Naive B cell (primary cell): ENCODE measurements at places on chromosomes 16 and 17.

DNA sequence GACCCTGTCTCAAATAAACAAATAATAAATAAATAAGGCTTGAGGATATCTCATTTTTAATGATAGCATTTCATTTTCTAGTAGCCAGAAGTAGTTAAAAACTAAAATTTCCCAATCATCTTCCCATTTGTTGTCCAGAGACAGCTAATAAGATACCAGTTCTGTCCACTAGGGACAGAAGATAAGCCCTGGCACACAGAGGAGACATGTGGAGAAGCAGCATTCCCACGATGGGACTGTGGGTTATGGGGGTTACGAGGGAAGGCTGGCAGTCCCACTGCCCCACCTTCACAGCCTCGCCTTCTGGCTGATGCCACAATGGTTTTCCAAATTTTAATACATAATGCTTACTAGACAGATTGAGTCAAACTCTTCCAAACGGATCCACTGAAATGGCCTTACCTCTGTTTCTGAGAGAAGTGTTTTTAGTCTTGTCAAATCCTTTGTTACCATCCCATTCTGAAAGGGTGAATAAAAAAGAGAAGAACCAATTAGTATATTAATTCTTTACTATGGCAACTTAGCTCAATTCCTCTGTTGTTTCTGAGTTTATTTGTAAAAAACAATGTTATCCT lies 44.2 kb downstream of the HELZ start:
- DNase-seq: no peak

DNA sequence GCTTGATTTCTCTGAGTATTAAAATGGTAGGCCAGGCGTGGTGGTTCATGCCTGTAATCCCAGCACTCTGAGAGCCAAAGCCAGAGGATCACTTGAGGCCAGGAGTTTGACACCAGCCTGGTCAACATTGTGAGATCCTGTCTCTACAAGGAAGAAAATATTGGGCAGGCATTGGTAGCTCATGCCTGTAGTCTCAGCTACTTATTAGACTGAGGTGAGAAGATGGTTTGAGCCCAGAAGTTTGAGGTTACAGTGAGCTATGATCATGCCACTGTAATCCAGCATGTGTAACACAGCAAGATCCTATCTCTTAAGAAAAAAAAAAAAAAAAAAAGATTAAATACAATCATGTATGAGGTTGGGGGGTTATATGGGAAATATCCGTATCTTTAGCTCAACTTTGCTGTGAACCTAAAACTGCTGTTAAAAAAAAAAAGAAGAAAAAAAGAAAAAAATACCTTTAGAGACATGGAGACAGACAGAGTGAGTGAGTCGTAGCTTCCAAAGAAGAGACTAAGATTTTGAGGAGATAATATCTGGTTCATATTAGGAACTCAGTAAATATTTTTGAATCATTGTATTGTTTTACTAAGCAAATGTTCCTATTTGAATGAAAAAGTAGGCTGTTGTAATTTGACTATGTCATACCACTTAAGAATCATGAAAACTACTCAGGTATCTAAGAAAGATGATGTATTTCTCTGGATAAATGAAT lies 325.7 kb upstream of the TBX2 start:
- DNase-seq: no peak

DNA sequence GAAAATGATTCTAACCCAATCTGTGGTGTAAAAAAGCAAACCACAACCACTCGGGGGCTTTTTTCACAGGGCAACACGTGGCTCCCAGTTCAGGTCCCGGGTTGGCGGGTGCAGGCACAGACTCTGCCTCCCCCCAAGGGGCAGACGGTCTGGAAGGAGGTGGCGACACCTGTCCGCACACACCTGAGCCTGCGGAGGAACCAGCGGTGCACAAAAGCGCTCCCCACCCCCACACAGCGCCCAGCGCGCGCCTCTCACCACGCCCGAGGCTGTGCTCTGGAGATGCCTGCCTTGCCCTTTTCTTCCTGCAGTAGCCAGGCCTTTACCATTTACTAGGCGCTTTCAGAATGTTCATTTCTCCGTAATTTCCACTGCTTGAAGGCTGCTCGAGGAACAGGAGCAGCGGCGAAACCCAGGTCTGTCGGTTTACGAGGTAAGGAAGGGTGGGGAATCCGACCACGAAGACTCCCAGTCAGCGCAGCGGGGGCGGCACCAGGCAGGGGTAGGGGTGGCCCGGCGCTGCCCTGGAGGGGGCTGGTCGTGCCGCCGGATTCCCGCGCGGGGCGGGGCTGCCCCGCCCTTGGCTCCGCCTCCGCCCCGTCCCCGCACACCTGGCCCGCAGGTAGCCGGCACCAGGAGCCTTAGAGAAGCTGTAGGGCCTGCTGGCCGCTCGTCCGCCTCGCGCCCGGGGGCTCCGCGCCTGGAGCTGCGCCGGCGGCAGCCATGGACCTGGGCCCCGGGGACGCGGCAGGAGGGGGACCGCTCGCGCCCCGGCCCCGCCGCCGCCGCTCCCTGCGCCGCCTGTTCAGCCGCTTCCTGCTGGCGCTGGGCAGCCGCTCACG lies at the start of gene USP43:
TSS of gene USP43 (plus strand) at position 608 of the 842 bp plus-strand sequence. CDS start at position 724, 116 bp downstream.
- peak; percentile 8 for DNase-seq

DNA sequence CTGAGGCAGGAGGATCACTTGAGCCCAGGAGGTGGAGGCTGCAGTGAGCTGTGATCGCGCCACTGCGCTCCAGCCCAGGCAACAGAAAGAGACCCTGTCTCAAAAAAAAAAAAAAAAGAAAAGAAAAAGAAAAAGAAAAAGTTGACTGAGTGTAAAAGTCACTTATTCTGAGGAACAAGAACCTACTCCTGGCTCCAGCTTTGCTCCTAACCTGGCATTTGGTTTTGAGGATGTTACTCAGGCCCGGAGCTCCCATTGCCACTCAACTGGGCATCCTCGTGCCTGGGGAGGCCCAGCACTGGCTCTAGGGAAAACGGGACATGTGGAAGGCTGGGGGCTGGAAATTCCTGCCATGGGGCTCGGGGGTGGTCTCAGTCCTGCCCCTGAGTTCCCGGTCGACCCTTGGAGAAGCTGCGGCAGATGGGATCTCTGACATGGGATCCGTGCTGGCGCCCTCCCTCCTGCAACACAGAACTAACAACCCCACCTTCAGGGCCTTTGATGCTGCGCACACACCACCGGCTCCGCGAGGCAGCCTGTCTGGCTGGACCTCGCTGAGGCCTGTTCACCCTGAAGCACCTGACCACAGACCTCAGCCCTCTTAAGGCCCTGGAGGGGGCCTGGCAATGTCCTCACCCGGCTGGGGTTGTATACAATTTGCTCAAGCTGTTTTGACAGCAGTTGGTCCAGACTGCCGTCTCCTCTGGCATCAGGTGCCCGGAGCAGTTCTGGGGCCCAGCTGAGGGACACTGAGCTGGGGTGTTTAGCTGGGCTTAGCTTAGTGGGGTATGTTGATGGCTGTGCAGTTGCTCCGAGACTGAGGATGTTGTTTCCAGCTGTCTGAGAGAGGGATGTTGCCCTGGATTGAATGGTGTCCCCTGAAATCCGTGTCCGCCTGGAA lies 12.3 kb downstream of the CD7 start:
- DNase-seq: no peak

DNA sequence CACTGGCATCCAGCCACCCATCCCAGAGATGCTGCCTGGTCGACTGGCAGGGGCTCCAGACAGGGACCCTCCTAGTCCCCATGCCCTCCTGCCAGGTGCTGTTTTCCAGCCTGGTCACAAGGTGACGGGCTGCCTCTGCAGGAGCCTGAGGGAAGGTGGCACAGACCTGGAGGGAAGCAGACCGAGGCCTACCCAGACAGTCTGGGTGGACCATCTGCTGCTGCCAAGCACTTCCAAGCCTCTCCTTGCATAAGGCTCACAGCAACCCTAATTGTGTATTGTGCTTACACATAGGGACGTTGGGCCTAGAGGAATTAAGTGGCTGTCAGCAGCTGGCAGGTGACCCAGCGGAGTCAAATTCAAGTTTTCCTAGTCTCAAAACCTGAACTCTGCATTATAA lies 90.1 kb upstream of the KCNJ18 start:
- DNase-seq: no peak

DNA sequence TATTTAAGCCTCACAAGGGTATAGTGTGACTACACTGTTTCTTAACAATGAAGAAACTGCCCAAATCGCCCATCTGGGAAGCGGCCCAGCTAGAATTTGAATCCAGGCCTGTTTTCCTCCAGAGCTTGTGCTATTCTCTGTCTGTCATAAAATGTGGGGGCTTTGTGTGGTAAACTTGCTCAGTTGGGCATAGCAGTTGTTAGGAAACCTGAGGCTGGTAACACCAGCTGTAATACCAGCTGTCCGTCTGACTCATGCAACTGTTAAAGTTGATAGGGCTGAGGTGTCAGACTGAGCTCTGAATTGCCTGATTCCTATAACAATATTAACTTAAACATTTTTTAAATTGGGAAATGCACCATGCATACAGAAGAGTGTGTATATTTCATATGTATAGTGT lies 9.3 kb downstream of the NOD2 start:
- no peak for DNase-seq

DNA sequence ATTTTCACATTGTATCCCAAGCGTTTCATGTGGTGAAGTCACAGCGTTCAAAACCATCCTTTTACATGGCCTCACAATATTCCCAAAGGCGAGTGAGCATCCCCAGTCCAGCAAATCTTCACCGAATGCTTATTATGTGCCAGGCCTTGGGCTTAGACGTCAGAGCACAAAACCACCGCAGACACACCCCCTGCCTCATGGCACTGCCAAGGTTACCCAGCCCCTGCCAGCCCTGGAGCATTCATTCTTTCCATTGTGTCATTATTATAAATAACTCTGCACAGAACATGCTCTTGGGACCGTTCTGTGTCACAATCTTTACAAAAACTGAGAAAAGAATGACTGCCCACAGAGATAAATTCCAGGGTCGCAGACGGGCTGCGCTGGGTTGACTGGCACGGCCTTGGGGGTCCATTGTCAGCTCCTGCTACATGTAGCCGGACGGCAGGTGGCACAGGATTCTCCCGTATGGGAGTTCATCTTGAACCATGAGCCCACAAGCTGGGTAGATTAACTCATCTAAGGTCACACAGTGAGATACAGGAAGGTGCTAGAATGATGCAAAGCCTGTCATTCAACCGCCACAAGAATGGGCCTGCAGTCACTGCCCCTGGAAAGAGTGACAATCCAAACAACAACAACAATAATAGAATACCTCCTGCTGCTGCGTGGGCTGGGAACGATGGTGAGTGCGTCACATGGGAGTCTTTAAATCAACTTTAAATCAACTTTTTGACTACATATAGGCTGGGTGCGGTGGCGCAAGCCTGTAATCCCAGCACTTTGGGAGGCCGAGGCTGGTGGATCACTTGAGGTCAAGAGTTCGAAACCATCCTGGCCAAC lies 4.5 kb upstream of the NECAB2 start:
- DNase-seq: no peak

DNA sequence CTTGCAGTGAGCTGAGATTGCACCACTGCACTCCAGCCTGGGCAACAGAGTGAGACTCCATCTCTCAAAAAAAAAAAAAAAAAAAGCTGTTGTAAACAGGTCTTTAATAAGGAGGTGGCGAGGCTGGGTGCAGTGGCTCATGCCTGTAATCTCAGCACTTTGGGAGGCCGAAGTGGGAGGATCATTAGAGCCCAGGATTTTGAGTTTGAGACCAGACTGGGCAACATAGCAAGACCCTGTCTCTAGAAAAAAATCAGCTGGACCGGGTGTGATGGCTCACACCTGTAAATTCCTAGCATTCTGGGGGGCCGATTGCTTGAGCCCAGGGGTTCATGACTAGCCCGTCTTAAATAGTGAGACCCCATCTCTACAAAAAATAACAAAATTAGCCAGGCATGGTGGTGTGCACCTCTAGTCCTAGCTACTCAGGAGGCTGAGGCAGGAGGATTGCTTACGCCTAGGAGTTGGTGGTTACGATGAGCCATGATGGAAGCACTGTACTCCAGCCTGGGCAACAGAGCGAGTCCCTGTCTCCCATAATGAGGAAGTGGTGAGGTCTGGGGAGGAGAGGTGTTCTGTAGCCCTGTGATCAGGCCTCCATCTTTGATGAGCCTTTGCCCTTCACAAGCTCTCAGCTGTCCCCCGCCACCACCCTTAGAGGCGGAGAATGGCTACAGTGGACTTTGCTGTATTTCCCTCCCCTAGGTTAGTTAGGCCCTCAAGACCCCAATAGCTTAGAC lies 36.2 kb downstream of the ZNF778 start:
- DNase-seq: no peak

GRCh38 chr16:72224260-72224768 lies 52.4 kb upstream of the PMFBP1 start:
- no peak for DNase-seq

- DNase-seq: peak; percentile 74
These were observed 5.5 kb downstream of the IGSF6 start for GRCh38 chr16:21646721-21647561.

DNA sequence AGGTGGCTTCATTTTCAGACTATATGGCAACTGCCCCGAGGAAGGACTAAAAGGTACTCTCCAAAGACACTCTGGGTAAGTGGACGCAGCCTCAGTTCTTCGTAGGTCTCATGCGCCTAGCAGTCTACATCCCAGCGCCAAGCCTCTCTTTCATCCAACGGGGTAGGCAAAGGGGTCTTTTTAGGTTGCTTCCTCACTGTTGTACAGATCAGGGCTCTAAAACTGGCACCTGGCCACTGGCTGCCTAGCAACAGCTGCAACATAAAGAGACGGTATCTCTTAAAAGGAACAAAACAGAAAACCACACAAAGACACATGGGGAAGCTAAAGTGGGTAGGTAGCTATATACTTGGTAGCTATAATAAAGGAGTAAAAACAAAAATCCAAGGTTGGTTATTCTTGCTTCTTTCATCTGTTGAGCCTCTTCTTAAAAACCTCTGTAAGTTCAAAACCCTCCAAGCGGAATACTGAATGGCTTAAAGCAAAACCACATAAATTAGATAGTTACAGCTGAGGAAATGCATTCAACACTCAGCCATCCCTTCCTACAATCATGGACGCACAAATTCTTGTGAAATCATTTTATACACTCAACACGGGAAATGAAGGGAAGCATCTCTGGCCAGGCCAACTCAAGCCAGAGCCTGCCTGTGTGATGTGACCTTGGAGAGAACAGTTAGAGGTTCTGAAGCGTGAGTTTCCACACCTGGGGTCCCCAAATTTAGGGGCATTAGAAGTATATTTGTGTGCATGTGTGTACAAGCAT lies 22.7 kb downstream of the CYTH1 start:
- DNase-seq: peak; percentile 86

GRCh38 chr17:33944412-33944811 lies 310.7 kb upstream of the CCL2 start:
- DNase-seq: no peak

DNA sequence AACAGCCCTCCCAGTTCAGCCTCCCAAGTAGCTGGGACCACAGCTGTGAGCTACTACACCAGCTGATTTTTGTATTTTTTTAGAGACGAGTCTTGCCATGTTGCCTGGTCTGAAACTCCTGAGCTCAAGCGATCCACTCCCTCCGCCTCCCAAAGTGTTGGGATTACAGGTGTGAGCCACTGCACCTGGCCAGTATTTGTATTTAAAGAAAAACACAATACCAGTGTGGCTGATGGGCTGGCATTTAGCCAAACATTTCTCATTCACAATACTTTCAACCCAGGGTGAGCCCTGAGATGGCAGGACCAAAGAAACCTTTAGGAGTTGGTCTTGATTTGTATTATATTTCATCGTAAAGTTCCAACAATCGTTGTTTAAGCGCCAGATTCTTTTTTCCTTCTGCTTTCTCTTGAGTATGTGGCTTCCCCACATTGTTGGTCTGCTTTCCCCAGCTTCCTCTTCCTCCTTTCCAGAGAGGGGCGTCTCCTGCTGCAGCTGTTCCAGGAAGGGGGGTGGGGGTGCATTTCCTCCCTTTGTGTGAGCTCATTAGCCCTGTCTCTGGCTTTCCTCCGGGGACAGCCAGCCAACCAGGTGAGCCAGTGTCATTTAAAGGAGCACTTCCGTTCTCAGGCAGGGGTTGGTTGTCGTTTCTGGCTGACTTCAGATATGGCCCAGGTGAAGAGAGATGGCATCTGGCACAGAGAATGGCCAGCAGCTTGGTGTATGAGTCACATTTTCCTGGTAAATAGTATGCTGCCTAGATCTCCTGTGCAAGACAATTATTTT lies 79.9 kb downstream of the GPRC5B start:
- no peak for DNase-seq
